Right atrium auricular region (tissue), 2 donors: ENCODE measurements at places on chromosomes 16 and 17.

DNA sequence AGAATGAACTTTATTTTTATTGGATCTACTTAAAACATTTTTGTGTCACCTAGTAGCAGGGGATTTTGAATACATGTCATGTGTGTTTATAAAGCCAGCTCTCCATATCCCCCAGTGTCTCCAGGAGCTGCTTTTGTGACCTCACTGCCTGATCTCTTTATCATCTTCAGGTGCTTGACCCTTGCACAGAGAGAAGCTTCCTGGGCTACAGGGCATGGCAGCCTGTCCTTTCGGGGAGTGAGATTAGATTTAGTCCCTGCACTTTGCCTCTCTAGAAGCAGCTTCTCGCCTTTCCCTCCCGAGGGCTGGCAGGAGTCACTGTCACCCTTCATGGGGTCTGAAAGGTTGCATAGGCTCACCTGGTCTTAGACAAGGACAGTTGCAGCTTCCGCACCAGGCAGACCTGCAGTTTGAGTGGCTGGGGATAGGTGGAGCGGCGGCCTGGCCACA, 42.7 kb downstream of the PGS1 start:
- no peak for DNase-seq

- no peak for DNase-seq
These were observed 107.2 kb downstream of the PITPNC1 start for GRCh38 chr17:67484261-67484660.

- DNase-seq: no peak
These were observed 55.8 kb downstream of the SLFN5 start for GRCh38 chr17:35298639-35299038.

- DNase-seq: no peak
These were observed 242.5 kb upstream of the N4BP1 start for GRCh38 chr16:48852458-48852857.

DNA sequence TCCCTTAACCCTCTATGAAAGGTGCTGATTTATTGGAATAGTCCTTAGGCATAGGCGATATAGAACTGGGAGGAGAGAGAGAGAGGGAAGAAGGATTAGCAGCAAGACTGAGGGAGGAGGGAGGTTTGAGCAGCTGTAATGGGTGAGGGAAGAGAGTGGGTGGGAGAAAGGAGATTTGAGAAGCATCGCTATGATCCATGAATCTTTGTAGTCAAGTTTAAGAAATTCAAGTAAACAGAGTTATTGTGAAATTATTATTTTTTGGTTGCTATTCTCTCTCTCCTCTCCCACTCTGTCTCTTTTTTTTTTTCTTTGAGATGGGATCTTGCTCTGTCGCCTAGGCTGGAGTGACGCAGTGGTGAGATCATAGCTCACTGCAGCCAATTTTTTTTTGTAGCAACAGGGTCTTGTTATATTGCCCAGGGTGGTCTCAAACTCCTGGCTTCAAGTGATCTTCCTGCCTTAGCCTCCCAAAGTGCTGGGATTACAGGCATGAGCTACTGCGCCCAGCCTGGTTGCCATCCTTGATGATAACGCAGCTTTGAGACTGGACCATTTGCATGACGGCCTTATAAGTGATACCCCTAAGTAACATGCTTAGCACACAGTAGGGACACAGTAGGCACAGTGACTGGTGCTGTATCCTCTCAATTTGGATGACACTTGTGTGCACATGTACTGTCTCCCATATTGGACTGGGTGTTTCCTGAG, 21.0 kb upstream of the TNS4 start:
- DNase-seq: no peak

DNA sequence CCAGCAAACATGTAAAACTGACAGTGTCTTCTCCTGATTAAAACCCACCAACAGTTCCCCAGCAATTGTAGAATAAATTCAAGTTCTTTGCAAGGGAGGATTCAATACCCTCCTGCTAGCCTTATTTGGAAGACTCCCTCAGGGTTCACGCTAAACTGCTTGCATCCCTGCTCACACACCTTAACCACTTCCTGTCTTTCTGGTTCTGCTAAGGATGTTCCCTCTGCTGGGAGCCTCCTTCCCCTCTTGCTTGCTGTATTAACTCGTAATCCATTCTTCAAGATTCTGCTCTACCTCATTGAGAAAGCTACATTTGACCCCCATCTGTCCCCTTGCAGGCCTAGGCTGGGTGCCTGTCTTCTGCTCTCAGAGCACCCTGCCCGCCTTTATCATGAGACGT, 2.3 kb upstream of the SHISA6 start:
- DNase-seq: no peak

DNA sequence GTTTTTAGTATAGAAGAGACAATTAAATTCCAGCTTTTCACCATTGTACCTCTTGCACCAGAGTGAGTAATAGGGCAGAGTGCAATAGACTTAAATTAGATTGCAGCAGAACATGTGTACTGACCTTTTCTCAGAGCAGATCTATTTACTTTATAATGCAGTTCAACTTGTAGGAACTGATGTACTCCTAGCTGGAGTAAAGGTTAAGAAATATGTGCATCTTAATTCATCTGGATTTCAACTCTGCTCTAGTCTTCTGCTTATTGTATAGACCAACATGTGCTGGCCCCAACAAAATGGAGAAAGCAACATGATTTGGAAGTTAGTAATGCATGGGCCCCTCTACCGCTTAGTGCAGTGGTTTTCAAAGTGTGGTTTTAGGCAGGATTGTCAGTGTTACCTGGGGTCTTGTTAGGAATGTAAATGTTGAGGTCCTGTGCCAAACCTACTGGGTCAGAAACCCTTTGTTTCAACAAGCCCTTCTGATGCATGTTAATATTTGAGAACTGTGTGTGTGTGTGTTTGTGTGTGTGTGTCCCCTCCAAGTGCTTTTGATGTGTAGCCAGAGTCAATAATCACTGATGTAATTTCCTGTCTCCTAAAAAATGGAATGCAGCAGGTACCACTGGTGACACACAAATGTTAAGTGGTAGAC, 138.6 kb downstream of the TOX3 start:
- DNase-seq: no peak

DNA sequence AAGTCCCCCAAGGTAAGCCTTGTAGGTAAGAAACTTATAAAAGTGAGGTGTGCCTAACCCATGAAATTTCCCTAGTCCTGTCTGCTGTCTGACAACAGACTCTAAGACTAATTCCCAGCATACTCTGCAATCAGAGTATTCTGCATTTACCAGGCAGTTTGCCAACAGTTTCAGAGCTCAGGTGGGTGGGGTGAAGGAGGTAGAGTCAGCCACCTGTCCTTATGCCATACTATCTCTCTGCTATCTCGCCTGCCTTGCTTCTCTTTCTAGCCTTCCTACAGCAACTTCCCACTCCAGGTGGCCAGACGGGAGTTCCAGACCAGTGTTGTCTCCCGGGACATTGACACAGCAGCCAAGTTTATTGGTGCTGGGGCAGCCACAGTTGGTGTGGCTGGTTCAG, 2.3 kb downstream of the ATP5MC1 start:
- no peak for DNase-seq

DNA sequence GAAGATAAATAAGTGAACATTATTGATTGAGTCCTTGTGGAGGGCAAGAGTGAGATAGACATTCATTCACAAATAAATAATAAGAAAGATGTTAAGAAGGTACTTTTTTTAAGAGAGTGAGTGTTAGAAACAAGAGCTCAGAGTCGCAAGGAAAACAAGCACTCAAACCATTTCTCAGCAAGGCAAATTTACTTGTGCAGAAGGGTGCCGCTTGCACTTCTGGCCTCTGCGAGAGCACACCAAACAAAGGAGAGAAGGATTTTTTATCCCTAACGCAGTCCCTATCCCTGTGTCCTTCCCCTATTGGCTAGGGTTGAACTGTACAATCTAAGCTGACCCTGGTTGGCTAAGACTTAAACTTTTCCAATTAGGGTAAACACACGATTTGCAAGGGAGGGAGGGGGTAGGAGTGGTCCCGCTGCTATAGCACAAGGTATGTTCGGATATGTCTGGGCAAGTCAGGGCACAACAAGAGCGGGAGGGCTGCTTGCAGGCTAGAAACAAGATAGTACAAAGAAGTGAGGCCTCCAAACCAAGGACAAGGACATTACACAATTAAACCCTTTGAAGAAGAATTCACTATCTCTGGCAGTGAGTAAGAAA, 156.2 kb downstream of the PPM1E start:
- DNase-seq: no peak
